CD4-positive, alpha-beta T cell treated with Interleukin-10 for 1 hour (primary cell): ENCODE measurements at places on chromosomes 2 and 18.

- no peak for DNase-seq
These were observed 66.7 kb upstream of the RMDN2 start for GRCh38 chr2:37858400-37858711.

DNA sequence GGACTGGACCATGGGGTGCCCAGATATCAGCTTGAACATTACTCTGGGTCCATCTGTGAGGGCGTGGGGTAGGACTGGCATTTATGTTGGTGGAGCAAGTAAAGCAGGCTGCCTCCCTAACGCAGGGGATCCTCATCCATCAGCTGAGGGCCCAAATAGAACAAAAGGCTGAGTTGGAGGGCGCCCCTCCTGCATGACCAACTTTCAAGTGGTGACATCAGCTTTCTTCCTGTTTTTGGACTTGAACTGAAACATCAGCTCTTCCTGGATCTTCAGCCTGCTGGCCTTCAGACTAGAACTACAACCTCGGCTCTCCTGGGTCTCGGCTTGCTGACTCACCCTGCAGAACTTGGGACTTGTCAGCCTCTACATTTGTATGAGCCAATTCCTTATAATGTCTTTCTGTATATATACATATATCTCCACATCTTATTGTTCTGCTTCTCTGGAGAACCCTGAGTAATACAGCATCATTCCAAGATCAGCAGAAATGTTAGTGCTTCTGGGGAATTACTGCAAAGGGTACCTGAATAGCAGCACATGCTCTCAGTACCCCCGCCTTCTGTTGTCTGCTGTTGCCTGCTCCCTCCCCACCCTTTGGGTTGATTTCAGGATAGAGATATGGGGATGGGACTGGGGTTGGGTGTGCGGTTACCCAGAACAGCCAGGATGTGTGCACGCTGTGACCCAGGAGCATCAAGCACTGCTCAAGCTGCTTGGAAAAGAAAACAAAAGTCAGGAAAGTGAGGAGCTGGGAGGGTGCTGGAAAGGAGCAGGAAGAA, 20.0 kb downstream of the TMEM127 start:
- DNase-seq = no peak

DNA sequence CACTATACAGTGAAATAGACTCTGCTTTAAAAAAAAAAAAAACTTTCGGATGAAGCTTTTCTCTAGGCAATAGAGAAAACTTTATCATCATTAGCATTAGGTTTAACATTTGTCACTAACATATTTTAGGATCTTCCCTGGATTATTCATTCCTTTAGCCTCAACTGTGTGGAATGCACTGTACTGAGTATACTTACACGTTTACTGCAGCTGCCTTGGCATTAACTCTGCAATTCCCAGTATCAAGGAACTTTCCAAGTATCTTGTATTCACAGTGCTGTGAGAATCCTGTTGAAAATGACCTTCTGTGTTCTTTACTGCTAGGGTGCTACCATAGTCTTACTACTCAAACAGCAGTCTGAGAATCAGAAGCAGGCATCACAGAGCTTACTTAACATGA, 328.2 kb upstream of the COL3A1 start:
- no peak for DNase-seq

DNA sequence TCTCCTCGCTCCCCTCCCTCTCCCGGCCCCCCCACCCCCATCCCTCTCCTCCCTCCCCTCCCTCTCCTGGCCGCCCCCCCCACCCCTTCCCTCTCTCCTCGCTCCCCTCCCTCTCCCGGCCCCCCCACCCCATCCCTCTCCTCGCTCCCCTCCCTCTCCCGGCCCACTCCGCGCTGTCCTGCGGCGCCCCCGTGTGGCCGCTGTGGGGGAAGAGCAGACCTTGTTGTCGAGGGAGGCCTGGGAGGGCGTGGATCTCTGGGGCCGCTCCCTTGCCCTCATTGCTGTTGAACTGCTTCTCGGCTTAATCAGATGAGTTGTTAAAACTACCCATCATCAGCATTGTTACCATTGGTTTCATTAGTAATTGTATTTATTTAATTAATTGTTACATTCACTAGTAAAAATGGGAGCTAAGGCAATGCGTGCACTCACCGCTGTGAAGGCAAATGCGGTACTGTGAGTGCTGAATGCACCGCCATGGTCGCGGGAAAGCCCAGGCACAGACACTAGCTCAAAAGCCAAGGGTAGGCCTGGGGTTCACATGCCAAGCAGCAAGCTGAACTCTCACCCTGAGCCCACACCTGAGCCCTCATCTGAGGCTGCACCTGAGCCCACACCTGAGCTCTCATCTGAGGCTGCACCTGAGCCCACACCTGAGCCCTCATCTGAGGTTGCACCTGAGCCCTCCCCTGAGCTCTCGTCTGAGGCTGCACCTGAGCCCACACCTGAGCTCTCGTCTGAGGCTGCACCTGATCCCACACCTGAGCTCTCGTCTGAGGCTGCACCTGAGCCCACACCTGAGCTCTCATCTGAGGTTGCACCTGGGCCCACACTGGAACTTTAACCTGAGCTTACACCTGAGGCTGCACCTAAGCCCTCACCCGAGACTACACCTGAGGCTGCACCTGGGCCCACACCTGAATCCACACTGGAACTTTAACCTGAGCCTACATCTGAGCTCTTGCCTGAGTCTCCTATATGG, 8.8 kb downstream of the RTP5 start:
- peak; percentile 83 for DNase-seq

DNA sequence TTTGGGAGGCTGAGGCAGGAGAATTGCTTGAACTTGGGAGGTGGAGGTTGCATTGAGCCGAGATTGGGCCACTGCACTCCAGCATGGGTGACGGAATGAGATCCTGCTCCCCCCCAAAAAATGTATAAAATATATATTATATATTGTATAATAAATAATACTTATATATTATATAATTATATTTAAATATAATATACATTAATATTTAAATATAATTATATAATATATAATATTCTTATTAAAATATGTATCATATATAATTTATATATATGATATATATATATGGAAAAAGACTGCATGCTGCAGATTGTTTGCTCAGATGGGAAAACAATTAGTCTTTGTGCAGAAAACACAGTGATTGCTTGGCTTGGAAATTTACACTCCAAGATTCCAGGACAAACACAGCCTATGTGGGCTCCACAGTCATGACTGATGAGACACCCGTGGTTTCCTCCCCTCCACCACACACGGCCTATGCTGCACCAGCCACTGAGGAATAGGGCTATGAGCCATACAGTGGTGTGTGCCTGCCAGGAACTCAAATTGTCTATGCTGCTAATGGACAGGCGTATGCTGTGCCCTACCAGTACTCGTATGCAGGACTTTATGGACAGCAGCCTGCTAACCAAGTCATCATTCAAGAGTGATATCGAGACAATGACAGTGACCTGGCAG, 30.0 kb downstream of the PMAIP1 start:
- no peak for DNase-seq

- no peak for DNase-seq
These were observed 203.3 kb downstream of the LRP1B start for GRCh38 chr2:141927536-141927935.

DNA sequence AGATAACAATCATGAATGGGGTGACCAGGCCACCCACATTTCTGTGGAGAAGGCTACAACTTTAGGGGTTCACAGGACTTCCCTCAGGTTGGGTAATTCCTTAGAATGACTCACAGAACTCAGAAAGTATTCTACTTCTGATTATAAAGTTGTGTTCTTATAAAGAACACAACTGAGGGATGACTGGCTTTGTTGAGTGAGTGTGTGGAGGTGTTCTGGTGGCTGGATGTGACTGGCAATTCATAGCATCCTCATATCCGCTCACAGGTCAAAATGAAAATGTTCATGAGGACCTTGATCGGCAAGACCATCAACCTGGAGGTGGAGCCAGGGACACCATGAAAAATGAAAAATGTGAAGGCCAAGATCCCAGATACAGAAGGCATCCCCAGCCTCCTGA, 143.3 kb upstream of the CAB39 start:
- no peak for DNase-seq

DNA sequence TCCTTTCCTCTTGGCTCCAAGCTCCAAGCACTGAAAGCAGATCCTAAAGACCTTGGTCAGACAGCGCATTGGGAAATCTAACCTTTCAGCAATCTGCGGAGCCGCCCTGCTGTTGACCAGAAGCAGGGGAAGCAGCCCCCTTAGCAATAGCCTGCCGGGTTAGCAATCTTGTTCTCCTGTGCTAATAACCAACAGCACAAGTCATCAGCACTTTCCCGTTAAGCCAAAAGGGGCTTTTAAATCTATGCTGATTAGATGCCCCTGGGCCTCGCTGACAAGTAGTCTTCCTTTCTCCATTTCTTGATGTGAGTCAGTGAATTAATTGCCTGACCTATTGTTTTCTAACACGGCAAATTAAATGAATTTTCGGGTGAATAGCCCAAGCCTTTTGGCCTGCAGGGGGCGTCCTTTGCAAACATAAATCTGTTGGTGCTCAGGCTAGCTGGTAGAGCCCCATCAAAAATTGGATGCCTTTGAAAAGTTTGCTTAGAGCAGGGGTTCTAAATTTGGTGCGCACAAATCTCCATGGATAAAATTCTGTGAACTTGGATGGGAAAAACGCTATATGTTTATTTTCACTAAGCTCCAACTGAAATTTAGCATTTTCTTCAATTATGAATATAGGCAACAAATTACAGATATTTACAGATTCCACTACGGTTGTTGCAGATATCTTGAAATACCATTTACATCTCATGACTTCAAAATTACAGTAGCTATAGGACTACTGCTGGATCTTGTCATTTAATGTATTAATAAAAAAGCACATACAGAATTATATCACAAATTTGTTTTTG, 24.6 kb downstream of the MAIP1 start:
- peak; percentile 79 for DNase-seq

- peak; percentile 21 for DNase-seq
These were observed 2.1 kb downstream of the NCKAP1 start for GRCh38 chr2:183035954-183036669.

DNA sequence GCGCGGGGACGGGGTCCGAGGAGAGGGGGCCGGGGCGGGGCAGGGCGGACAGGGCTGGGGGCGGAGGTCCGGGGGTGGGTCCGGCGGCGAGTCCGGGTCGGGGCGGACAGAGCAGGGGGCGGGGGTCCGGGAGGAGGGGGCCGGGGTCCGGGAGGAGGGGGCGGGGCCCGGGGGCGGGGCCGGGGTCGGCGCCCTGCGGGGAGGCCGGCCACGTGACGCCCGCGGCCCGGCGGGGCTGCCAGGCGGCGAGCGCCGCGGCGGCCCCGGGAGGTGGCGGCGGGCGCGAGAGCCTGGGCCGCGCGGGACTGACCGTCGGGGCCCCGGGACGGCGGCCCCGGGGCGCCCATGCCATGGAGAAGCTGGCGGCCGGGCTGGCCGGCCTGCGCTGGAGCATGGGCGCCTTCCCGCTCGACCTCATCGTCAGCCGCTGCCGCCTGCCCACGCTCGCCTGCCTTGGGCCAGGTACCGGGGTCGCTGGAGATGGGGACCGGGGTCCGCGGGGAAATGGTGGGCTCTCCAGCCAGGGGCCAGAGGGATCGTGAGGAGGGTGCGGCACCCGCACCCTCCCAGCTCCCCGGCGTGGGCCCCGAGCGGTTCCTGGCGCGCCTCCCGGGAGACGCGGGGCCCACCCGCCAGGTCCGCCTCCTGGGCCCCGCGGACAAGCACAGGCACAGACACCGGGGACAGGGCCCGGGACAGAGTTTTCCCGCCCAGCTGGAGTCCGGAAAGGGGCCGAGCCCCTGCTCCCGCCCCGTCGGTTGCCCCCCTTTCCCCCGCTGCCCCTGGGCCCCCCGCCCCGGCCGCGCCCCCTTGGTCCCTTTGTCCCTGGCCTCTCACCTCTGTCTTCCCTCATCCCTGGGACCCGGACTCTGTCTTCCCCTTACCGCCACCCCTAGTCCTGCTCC, at the start of gene GAREM2:
Gene GAREM2, plus strand, starts transcription at position 218 of the 905 bp plus-strand sequence. Its CDS starts 133 bp downstream, at position 351.
- DNase-seq = no peak

- no peak for DNase-seq
These were observed 18.2 kb downstream of the MEP1B start for GRCh38 chr18:32208023-32208422.

DNA sequence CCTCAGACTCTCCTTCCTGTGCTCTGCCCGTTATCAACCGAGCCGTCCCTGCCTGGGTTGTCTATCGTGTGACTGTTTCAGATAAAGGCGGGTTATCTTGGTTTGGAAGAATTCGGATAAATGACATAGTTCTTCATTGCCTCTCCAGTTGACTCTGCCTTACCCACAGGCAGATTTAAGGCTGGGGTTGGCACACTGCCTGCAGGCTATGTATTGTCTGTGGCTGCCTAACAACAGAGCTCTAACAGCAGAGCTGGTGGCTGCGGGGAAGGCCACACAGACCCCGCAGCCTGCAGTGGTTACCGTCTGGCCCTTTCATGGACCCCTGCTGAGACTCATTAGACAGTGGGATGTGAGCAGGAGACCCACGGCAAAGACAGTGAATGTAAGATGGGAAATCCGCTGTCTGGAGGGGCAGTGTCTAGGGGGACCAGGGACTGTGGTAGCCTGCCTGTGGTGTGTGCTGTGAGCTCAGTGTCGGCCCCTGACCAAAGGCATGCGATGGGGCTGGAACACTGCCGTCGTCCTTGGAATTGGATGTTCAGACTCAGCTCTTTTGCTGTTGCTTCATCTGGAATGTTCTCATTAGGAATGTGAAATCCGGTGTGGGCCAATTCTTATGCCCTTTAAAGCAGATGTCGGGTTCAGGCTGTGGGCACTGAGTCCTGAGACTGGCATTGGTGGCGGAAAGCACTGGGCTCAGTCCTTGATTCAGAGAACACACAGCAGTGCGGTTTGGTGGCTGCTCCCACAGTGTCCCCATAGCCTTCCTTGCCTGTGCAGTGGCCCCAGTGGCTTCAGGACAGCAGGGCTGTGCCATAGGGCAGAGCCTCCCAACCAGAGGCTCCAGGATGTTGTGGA, 44.5 kb downstream of the SH3RF3 start:
- DNase-seq = no peak

DNA sequence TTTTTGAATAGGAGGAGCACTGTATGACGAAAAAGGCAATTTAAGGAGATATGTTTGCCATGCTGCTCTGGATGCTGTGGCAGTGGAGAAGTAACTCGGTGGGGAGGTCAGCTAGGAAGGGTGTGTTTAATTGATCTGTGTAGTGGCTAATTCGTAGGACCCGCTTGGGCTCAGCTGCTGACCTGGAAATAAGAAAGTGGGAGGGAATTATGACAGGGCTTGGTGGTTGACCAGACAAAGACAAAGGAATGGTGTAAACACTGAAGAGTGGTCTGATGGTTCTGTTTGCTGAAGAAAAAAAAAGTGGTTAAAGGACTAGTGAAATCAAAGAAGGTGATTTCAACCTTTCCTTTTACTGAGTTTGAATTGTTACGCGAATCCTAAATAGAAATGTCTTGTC, 146.0 kb downstream of the MAP4K4 start:
- DNase-seq = no peak

GRCh38 chr2:172448544-172449267, 21.3 kb downstream of the ITGA6 start:
- DNase-seq = no peak

GRCh38 chr18:7987284-7987976, 420.3 kb downstream of the PTPRM start:
- no peak for DNase-seq

- DNase-seq = peak; percentile 57
These were observed 31.4 kb downstream of the FOSL2 start for GRCh38 chr2:28423856-28424605.

GRCh38 chr18:53797998-53798495, 426.4 kb downstream of the MBD2 start:
- DNase-seq = no peak

GRCh38 chr2:103809415-103809814, 1044.5 kb upstream of the POU3F3 start:
- no peak for DNase-seq
